HFF-Myc (cell line): ENCODE measurements at places on chromosomes 3 and 15.
A peak's percentile ranks its signal among the peaks of the same experiment; 100 is the strongest.

GRCh38 chr3:169196789-169197188 lies 466.7 kb downstream of the MECOM start:
- DNase-seq, result no peak

GRCh38 chr3:23377928-23378672 lies 175.0 kb downstream of the UBE2E2 start:
- DNase-seq, result no peak

DNA sequence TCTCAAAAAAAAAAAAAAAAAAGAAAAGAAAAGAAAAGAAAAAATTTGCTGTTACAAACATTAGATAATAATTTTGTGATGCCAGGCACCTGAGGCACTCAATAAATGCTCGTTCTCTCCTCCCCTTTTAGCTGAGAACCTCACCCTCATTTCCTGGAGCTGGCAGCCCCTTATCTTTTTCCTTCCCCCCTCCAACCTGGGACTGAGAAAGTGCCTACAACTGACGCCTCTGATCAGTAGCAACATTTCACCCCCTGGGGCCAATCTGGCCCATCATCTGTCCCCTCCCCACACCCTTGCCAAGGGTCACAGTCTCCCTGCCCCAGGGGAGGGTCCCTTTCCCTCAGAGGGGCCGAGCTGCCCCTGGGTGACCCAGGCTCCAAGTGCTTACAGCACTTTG lies 12.6 kb upstream of the RNU6-1 start:
- no peak for DNase-seq

DNA sequence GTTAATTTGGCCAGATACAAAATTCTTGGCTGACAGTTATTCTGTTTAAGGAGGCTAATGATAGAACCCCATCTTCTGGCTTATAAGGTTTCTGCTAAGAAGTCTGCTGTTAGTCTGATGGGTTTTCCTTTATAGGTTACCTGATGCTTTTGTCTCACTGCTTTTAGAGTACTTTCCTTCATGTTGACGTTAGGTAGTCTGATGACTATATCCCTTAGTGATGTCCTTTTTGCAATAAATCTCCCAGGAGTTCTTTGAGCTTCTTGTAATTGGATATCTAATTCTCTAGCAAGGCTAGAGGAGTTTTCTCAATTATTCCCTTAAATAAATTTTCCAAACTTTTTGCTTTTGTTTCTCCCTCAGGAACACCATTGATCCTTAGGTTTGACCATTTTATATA lies 114.1 kb upstream of the CDIN1 start:
- no peak for DNase-seq

DNA sequence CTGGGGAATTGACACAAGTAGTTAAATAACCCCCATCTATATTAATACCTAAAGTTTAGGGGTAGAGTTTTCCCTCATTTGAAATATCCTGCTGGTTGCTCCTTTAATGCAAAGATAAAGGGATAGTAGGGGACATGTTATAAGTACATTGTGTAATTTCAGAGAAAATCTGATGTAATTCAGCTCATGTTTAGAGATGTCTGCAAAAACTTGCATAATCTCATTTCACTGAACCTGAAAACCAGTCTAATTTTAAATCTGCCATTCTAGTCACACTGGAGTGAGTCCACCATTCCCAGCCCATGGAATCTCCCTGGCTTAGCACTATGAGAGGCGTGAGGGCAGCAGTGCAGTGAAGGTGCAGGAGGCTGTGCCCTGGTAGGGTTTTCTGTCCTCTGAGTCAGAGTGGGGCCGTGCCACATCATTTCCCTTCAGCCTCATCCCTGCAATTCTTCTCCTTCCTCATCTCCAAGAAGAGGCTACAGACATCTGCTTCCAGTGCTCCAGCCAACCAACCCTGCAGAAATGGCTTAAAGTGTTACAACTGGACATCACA lies 246.3 kb upstream of the UMPS start:
- no peak for DNase-seq

GRCh38 chr15:45589256-45589655 lies 2.1 kb downstream of the BLOC1S6 start:
- no peak for DNase-seq

GRCh38 chr3:13451301-13451673 lies 28.8 kb upstream of the HDAC11 start:
- DNase-seq, result no peak

GRCh38 chr15:61736790-61737189 lies 323.5 kb downstream of the VPS13C start:
- no peak for DNase-seq

DNA sequence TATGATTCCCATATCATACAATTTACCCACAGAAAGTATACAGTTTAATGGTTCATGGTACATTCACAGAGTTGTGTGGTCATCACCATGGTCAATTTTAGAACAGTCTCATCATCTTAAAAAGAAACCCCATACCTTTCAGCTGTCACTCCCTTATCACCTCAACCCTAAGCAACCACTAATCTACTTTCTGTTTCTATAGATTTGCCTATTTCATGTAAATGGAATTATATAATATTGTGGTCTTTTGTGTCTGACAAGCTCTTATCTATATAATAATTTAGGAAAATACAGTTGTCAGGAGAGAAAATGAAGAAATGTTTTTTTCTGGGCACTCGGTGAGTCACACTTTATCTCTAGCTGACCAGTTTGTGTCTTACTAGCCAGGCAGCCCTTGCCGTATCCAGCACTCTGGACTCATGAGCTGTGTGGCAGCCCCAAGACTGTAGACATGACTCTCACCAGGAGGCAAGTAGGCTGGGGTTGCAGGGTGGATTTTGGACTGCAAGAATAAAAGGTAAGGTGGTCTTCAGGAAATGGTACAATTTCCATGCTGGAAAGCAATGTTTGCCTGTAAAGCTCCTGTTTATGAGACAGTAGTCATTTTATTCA lies 234.6 kb downstream of the THRB start:
- DNase-seq, result no peak

DNA sequence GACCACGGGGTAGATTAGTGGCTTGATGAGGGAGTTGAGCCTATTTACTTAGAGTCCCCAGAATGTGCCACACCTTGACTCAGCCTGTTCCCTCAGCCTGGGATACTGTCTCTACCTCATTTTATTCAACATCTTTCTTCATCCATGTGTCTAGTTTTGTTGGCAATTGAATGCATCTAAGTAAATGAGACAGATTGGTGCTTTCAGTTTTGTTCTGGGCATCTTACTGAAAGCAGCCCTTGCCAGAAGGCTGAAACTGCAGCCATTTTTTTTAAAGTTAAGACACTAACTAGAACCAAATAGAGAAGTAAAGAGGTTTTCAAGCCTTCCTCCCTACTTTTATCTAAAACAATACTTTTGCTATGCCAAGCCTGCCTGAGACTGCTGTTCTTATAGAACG lies 246.8 kb downstream of the SLCO3A1 start:
- no peak for DNase-seq

GRCh38 chr3:154018100-154018696 lies 103.0 kb upstream of the ARHGEF26 start:
- DNase-seq, result peak; percentile 21

- DNase-seq, result no peak
Observed at GRCh38 chr3:25338158-25338725, 89.8 kb upstream of the RARB start.

- no peak for DNase-seq
Observed at GRCh38 chr15:79028411-79028964, 62.1 kb downstream of the RASGRF1 start.

- DNase-seq, result no peak
Observed at GRCh38 chr15:97521381-97522285, 438.9 kb upstream of the ARRDC4 start.

GRCh38 chr15:96374499-96374898 lies 44.0 kb downstream of the NR2F2 start:
- no peak for DNase-seq

DNA sequence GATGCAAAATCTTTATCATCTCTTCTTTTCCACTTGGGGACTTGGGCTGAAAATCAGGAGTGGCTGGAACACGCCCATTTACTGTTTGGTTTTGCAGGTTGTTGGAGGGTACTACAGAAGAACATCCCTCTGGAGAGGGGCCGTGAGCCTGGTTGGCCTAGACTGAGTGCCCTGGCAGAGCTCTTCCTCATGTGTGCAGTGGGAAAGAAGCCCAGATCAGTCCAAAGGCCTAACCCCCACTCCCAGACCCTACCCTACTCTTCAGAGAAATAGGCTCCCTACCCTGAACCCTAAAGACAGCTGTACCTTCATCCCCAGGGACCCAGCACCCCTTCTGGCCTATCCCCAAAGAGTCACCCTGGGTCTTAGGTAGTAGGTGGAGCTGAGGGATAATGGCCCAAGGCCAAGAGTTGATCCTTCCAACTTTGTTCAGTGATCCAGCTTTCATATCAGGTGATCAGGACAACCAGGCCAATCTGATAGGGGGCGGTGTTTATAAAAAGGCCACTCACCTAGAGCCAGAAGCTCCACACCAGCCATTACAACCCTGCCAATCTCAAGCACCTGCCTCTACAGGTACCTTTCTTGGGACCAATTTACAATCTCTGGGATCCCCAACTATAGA lies at the start of gene CYP1A2:
Gene CYP1A2 (plus strand): TSS at position 524 of the 625 bp plus-strand sequence. CDS start 894 bp downstream, outside the sequence.
- DNase-seq, result no peak

DNA sequence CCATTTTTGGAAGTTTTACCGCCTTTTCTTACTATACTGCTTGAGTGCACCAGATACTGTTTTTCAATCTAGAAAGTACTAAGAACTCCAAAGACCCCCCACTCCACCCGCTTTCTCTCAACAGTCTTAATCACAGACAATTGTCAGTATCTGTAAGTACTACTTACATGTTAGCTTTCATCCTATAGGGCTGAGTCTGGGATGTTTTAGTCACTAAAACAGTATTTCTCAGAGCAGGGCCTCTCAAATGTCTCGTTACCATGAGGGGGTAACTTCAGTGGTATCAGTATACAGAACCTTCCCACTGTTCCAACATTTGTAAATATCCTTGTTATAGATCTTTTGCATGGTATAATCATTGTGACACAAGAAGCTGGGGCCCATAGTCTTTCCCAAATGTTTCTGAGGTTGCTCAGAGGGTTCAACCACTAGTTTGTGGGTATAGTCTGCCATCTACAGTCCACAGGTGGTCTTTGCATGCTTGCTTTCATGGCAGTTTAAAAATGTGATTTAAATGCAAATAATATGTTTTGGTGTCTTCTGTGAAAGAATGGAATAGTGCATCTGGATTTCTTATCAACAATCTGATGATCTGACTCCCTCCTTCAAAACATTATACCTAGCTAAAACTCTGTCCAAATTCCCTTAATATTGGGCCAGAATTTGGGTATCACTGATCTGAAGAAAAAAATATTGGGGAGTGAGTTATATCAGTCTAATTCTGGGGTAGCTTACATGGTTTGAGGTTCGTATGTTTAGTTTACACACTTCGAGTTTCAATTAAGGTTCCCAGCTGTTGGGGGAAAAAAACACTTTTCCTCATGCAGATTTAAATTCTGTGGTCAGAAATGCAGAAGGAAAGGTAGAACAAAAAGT lies 18.0 kb upstream of the DNAJC13 start:
- no peak for DNase-seq
